ENCODE measurements at places on chromosomes 6 and 20. TPM values are rescaled to one million over a fixed set of nuclear protein-coding genes. Genes with fewer than 3 reads are reported as not detected.

HLA-DQA1 gene
- total RNA-seq = not detected

SAMD3 gene
- 2.0 TPM for total RNA-seq

WFDC5 gene
- not detected for total RNA-seq

EEF1E1 gene
- 119 TPM for total RNA-seq

EMILIN3 gene
- 3.5 TPM for total RNA-seq

CALHM4 gene
- total RNA-seq = not detected

PRDM13 gene
- not detected for total RNA-seq

PXDC1 gene
- 1.5 TPM for total RNA-seq

DNA sequence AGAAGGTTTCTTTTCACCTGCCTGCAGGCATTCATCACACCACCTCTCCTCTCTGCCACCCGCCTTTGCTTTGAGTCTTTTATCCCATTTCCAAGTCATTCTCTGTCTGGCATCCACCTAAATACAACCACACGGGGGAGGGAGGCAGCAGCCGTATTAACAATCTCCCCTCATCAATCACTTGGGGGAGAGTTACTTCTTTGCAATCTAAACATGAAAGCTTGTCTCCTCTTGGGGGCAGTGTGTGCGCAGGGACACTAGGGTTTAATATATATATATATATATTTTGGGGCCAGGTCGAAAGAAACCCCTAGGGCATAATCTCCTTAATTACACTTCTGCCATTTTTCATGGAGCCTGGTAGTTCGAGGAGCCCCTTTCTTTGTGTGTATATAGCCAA, 214.5 kb downstream of the TSHZ2 start:
- no peak overlapping the region for H3K27ac ChIP-seq
- DNase-seq = peak; percentile 24
- H3K4me1 ChIP-seq = no peaks in the 10 kb centered on the region
- no peak overlapping the region for H3K4me3 ChIP-seq

- DNase-seq = peak; percentile 97
- no peaks in the 10 kb centered on the region for H3K36me3 ChIP-seq
- H3K4me1 ChIP-seq = peaks cover 19% of the 10 kb centered on the region
- H3K27ac ChIP-seq = peak within 1 kb of the TSS; percentile 5
These were observed at the start of gene NXT1 for GRCh38 chr20:23350196-23350903. Gene NXT1 (plus strand): TSS chr20:23350791. CDS start chr20:23354042, 3,251 bp downstream.

DNA sequence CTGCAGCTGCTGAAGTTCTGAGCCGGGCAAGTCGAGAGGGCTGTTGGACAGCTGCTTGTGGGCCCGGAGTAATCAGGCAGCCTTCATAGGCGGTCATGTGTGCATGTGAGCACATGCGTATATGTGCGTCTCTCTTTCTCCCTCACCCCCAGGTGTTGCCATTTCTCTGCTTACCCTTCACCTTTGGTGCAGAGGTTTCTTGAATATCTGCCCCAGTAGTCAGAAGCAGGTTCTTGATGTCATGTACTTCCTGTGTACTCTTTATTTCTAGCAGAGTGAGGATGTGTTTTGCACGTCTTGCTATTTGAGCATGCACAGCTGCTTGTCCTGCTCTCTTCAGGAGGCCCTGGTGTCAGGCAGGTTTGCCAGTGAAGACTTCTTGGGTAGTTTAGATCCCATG, 21.2 kb upstream of the MAPK13 start:
- no peak overlapping the region for H3K4me3 ChIP-seq
- no peak overlapping the region for H3K27ac ChIP-seq
- peaks cover 5% of the 10 kb centered on the region for H3K4me1 ChIP-seq
- DNase-seq = no peak
- no peaks in the 10 kb centered on the region for H3K36me3 ChIP-seq

GRCh38 chr6:100177956-100178355, 183.9 kb upstream of the MCHR2 start:
- H3K4me3 ChIP-seq = no peak overlapping the region
- no peak for DNase-seq
- peaks cover 9% of the 10 kb centered on the region for H3K4me1 ChIP-seq
- no peak overlapping the region for H3K27ac ChIP-seq
- no peaks in the 10 kb centered on the region for H3K27me3 ChIP-seq

DNA sequence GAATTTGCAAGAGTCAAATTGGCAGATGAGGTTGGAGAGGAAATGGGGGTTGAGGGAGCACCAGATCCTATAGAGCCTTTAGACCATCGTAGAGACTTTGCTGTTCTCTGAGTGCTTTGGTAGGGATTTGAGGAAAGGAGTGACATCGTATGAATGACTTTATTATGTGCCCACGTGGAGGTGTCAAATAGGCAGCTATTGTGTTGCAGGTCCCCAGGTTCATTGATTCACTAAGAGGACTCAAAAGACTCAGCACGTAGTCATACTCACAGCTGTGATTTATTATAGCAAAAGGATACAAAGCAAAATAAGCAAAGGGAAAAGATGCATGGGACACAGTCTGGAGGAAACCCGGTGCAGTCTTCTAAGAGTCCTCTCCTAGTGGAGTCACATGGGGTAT, 2.2 kb downstream of the MTRES1 start:
- H3K4me1 ChIP-seq = no peaks in the 10 kb centered on the region
- no peak overlapping the region for H3K4me3 ChIP-seq
- DNase-seq = no peak
- H3K36me3 ChIP-seq = no peaks in the 10 kb centered on the region

DNA sequence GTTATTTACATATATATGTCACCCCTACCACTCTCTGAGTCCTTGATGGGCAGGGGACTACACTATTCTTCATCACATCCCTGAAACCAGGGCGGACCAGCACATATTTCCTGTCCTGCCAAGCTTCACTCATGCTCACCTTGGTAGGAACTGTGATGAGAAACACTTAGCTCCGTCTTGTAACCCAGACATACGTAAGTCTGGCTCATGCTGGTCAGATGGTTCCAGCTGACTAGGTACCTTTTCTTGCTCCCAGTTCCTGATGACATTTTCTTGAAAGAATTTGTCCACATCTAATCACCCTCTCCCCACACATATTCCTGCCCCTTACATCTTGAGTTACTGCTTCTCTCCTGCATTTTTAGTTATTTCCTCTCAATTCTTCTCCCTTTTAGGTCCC, 122.2 kb upstream of the MYLIP start:
- H3K4me3 ChIP-seq = no peak overlapping the region
- no peaks in the 10 kb centered on the region for H3K27me3 ChIP-seq
- no peaks in the 10 kb centered on the region for H3K36me3 ChIP-seq

DNA sequence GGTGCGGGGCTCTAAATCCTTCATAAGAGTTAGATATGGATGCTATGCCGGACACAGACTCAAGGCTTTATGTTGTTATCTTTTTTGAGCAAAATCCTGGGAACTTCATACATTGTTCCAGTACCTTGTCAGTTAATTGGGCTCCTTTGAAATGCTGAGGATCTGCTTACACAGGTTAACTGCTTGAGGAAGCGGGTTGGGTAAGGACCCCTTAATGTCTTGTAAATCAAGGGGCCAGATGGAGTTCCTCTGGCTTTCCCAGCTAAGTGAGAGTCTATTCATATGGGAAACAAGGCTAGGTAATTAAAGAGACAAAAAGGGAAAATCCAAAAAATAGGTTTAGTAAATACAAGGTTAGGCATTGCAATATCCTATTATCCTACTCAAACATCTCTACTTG, 141.5 kb downstream of the OR2B2 start:
- H3K4me1 ChIP-seq = peaks cover 21% of the 10 kb centered on the region
- peak overlapping the region; percentile 44 for H3K4me3 ChIP-seq
- no peak for DNase-seq
- no peaks in the 10 kb centered on the region for H3K36me3 ChIP-seq
- H3K27me3 ChIP-seq = peaks cover 82% of the 10 kb centered on the region

GRCh38 chr6:118864341-118865099, 29.4 kb upstream of the ASF1A start:
- H3K4me3 ChIP-seq = no peak overlapping the region
- H3K4me1 ChIP-seq = no peaks in the 10 kb centered on the region
- H3K36me3 ChIP-seq = no peaks in the 10 kb centered on the region
- DNase-seq = no peak
- H3K27me3 ChIP-seq = no peaks in the 10 kb centered on the region

DNA sequence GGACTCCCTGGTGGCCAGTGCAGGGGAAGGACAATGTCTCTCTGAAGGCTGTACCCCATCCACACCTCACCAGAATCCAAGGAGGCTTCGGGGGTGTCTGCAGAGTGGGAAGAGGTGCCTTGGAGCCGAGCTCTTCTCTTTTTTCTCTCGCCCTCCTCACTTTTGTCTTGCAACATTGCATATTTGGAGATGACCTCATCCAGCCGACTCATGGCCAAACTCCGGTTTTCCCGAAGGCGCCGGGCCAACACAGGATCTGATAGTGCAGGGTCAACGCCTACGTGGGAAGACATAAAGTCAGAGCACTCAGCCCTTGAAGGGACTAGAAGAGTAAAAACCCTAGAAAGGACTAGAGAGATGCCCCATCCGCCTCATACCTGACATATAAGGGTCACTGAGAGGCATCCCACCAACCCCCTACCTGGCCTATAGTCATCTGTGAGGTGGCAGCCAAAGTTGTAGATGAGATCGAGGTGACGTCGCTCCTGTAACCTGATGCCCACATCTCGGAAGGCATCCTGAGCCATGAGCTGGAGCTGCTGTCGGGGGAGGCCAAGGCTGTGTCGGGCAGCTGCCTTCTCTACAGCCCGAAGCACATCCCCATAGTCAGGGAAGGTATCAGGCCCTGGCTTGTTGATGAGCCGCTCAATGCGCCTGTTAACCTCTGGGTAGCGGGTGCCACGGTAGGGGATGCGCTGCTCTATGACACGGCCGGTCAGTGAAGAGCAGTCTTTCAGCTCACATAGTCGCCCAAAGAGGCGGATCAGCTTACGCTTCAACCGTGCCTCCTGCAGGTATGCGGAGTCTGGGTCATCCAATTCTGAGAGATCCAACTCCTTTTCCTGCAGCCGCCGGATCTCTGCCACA, 3.0 kb upstream of the ZBTB22 start:
- DNase-seq = no peak
- H3K4me3 ChIP-seq = no peak overlapping the region
- no peak overlapping the region for H3K27ac ChIP-seq
- H3K36me3 ChIP-seq = no peaks in the 10 kb centered on the region
- H3K4me1 ChIP-seq = peaks cover 17% of the 10 kb centered on the region
- no peaks in the 10 kb centered on the region for H3K27me3 ChIP-seq

DNA sequence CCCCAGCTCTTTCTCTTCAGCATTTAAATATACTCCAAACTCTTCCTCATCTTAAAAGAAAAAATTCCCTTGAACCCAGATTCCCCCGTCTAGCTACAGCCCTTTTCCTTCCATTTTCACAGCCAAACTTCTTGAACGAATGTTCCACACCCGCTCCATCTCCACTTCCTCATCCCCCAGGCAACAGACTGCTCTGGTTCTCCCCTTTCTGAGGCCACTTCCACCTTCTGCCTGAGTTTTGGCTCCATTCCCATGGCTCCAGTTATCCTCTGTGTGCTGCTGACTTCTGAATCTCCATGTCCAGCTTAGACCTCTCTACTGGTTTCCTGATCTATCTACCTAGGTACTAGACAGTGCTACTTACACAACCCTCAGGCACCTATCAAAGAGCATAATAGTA, 106.4 kb downstream of the RALGAPA2 start:
- H3K27ac ChIP-seq = no peak overlapping the region
- no peak overlapping the region for H3K4me3 ChIP-seq
- no peak for DNase-seq

DNA sequence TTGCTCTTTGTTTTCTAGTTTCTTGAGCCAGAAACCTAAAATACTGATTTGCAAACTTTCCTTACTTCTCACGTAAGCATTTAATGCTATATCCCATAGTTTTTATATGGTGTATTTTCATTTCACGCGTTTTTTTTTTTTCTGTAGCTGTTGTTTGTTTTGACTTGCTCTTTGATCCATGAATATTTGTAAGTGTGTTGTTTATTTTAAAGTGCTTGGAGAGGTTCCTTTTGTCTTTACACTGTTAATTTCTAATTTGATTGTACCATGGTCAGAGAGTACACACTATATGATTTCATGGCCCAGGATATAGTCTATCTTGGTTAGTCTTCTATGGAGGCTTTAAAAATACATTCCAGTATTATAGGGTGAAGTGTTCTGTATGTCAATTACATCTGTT, 84.8 kb upstream of the RNF217 start:
- no peak overlapping the region for H3K27ac ChIP-seq
- no peaks in the 10 kb centered on the region for H3K4me1 ChIP-seq
- no peak overlapping the region for H3K4me3 ChIP-seq
- DNase-seq = no peak

DNA sequence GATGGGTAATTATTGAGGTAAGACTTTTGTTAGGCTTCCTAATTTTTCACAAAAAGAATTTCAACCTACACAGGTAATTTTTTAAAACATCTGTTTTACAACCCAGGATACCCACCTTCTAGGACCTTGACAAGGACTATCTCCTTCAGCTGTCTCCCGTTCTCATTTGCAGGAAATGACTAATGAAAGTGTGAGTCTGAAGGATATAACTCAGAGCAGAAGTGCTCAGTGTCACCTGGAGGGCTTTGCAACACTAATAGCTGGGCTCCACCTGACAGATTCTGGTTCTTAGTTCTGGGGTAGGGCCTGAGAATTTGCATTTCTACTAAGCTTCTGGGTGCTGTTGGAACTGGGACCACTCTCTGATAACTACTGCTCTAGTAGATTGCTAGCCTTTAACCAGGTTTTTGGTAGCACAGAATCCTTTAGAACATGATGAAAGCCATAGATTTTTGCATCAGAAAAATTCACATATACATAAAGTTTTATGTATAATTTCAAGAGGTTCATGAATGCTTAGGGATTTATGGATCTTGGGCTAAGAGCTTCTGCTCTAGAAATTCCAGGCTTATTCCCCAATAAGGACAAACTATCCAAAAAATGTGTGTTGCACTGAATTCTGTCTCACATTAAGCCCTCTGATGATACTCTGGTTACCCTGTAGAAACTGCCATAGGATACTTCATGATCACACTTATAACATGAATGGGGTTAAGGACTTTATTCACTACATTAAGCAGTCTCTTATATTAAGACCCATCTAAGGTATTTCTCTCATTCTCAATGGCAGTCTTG, 30.3 kb downstream of the AK9 start:
- no peaks in the 10 kb centered on the region for H3K36me3 ChIP-seq
- no peak for DNase-seq
- H3K4me1 ChIP-seq = no peaks in the 10 kb centered on the region
- no peak overlapping the region for H3K4me3 ChIP-seq

GRCh38 chr20:40073535-40074111, 615.4 kb downstream of the MAFB start:
- H3K4me1 ChIP-seq = no peaks in the 10 kb centered on the region
- DNase-seq = peak; percentile 2
- no peak overlapping the region for H3K27ac ChIP-seq
- no peak overlapping the region for H3K4me3 ChIP-seq
